Stimulated activated CD8-positive, alpha-beta memory T cell treated with anti-CD3 and anti-CD28 coated beads, Interleukin-4, amount 100 ng/mL, for 1 hour (primary cell): ENCODE measurements at places on chromosomes 12 and 14.
A peak's percentile ranks its signal among the peaks of the same experiment; 100 is the strongest.

DNA sequence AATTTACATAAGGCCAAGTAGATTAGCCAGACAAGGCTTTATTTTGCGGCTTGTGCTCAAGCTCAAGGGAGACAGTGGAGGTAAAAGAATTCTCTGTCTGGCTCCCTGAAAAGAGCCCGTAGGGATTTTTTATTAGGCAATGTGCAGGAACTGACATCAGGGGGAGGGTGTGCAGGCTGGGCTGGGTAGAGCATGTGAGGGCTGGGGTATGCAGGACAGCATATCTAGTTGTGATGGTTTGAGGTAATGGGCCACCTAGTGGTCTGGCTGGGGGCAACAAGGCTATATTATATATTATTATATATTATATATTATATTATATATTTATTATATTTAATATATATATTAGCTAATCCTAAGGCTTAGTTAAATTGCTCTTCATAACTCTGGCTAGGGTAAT, 102.1 kb downstream of the TMEM117 start:
- DNase-seq: no peak

- no peak for DNase-seq
Observed at GRCh38 chr12:131020326-131021153, 66.8 kb downstream of the ADGRD1 start.

DNA sequence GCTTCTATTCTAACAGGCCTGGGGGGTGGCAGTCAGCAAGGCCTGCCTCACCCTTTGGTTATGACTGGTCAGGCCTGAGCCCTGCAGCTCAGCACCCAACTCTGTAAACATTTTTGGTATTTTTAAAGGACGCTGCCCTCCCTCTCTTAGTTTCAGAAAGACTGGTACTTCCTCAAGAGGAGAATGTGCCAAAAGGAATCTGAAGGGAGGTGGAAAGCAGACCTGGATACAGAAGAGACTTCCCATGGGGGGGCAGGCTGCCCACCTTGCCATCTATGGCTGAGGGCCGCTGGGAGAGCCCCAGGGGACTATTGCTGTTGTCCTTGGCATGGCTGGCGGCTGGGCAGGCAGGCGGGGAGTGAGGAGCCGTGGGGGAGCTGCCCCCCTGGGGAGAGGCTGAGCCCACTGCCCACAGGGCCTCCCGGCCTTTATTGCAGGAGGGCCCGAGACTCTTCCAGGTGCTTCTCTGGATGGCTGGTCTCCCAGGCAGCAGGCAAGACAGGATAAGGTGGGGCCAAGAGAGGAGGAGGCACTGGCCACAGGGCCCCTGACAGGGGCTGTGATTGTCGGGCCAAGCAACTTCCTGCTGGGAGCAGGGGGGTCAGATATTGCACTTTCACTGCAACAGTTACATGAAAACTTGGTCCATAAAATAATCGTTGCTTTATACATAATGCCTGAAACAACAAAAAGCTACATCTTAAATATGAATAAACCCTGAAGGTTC, 3.5 kb downstream of the ARL6IP4 start:
- no peak for DNase-seq

DNA sequence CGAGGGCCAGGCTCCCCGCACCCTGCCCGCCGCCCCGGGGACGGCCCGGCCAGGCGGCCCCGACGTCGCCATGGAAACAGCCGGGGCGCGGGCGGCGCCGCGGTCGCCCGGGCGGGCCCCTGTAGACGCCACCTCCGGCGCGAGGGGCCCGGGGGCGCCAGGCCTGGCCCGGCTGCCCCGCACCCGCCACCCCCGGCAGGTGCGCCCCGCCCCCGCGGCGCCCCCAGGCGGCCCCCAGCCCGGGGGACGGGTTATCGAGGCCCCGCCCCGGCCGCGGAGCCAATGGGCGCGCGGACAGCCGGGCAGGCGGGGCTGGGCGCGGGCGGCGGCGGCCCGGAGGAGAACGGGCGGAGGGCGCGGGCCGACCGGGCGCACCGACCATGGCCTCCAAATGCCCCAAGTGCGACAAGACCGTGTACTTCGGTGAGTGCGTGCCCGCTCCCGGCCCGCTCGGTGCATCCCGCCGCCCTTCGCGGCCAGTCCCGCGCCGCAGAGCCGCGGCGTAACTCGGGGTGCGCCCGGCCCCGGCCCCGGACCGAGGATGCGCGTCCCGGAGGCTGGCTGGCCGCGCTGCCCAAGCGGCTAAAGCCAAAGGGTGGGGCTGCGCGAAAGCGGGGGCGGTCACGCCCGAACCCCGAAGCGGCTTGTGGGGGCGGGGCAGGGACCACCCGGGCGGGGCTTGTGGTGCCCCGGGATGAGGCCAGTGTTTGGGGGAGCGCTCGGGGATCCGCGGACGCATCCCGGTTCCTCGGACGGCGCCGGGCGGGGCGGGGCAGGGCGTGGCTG, at the start of gene CRIP2:
TSS of gene CRIP2 (plus strand) at position 339 of the 786 bp plus-strand sequence. CDS start at position 381, 42 bp downstream.
- DNase-seq: no peak

DNA sequence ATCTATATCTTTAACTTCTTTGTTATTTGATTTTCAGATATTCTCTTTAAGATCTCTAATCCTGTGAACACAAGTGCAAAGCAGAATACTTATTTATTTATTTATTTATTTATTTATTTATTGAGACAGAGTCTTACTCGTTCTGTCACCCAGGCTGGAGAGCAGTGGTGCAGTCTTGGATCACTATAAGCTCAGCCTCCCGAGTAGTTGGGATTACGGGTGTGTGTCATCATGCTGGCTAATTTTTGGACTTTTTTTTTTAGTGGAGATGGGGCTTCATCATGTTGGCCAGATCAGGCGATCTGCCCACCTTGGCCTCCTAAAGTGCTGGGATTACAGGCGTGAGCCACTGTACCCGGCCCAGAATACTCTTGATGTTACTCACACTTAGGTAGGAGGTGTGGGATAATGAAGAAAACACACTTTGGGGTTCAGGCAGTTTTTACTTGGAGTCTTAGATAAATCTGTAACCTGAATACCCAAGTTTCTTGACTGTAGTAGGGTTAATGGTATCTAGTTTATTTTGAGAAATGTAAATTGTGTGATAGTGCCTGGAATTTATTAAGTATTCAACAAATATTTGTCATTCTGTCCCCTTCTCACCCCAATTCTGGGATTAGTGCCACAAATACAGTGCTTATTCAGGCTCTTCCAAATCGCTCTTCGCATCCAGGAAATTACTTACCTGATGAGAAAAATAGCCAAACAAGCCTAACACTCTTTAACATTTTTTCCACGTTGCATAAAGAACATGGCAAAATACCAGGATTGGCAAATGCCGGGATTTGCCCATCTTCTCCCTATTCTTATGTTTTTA, 33.0 kb downstream of the METAP2 start:
- no peak for DNase-seq

- no peak for DNase-seq
Observed at GRCh38 chr14:102760496-102761193, 16.6 kb upstream of the TRAF3 start.

- no peak for DNase-seq
Observed at GRCh38 chr12:1842905-1843640, 22.7 kb downstream of the LRTM2 start.

- no peak for DNase-seq
Observed at GRCh38 chr14:94158239-94158883, 15.8 kb upstream of the PPP4R4 start.

GRCh38 chr12:24948757-24949722, at the start of gene BCAT1:
Gene BCAT1 (minus strand): TSS chr12:24949101. CDS start chr12:24948932, 169 bp downstream.
- DNase-seq: peak; percentile 5

DNA sequence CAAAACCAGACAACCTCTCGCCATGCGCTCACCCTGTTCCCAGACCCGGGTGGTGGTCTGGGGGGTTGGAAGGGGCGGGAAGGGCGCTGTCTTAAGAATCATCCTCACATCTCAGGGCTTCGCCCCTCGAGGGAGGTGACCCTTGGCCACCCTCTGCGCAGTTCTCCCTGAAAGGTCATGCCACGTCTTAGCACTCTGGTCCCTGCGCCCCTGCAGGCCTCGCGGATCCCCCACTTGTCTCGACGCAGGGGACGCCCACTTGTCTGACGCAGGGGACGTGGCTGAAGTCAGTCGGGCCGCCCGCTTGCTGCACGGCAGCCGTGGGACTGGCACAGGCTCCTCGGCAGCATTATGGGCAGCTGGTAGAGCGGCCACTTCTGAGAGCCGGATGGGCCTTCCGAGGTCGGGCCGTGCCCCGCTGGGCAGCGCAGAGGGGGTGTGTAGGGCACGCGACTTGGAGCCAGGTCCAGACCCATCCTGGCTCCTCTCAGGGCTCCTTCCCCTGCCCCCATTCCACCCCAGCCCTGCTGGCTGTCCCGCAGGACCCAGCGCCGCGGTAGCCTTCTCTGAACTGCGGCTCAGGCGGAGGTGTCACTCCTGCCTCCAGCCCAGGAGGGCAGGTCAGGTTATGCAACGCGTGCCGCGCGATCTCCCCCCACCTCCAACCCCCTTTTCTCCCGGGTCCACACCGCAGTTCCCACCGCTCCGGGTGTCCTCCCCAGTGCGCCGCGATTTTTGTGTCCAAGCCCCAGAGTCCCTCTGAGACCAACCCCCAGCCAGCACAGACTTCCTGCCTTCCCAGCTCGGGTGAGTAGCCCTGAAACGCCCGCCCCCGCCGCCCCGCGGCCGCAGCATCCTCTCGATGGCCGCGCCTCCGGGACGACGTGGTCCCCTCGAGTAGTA, 40.9 kb upstream of the CAPRIN2 start:
- no peak for DNase-seq

DNA sequence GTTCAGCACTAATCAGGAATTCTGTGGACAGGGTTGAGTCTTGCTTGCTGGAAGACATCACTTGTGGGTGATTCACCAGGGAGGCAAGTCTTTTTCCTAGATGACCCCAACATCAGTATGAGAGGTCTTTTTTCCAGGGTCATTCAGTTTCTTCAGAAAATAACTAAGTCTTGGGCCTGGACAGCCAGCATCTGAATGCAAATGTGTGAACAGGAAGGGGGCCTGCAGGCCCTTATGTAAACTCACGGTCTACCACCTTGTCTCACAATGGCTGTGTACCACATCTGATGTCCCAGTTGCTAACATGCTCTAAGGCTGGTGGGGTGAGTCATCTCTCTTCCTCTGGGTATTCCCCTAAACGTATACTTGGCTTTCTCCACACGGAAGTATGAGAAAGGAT, 79.2 kb downstream of the HECTD4 start:
- DNase-seq: no peak

- no peak for DNase-seq
Observed at GRCh38 chr14:104509673-104510072, 69.9 kb upstream of the C14orf180 start.

DNA sequence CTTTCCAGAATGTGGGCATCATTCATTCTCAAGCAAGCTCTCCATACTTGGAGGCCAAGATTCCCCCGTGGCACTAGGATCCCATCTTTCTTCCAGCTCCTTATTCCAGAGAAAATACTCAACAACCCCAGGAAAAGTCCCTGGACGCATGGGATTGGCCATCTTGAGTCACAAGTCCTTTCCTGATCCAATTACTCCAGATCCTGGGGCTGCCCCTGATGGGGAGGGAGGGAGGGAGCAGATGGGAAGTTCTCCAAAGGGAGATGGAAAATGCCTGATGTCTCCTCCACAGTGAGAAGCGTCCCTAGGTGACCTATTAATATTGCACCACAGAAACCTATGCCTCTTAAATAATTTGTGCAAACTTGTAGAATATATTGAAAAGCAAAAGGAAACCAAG, 12.4 kb upstream of the KCNK13 start:
- DNase-seq: no peak

DNA sequence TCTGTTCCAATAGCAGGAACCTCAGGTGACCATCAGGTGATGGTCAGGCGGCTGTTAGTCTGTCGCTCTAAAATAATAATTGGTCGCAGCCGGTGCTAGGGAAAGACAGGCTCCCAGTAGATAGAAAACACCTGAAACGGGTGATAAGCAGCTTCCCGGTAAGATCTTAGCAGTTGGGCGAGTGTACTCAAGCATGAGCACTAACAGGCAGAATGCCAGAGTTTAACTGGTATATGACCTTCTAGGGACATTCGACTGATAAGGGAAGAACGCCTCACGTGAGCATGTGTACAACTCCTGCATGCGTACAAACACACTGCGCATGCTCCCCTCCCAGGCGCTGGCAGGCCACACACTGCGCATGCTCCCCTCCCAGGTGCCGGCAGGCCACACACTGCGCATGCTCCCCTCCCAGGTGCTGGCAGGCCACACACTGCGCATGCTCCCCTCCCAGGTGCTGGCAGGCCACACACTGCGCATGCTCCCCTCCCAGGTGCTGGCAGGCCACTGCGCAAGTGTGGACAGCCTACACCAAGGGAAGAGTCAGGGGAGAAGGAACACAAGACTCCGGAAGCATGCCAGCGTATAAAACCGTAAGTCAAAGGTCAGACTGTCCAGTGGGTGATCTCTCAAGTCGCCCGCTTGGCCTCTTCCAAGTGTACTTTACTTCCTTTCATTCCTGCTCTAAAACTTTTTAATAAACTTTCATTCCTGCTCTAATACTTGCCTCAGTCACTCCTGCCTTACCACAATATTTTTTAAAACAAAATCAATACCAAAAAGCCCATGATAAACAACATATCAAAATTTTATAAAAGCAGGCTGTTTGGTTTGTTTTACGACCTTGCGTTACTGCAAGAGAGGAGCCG, 24.5 kb downstream of the GPRC5D start:
- DNase-seq: no peak

- no peak for DNase-seq
Observed at GRCh38 chr14:67416810-67417209, 4.8 kb upstream of the PLEK2 start.

- DNase-seq: no peak
Observed at GRCh38 chr14:90924621-90925340, 108.6 kb upstream of the TTC7B start.

DNA sequence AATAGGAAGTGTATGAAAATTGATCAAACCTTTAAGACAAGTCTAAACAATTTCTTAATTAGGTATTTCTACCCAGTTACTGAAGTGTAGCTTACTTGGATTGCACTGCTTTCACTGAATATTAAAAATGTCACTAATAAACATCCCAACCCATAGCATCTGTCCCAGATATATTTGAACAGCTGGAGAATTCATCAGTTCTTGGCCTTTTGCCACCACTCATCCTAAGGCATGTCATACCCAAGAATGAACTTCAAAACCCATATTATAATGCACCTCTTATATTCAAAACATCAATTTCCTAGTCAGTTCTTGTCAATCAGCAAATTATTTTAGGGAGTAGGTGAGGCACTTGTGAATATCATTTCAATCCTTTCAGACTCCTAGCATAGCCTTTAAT, 392.3 kb downstream of the PAWR start:
- no peak for DNase-seq

- no peak for DNase-seq
Observed at GRCh38 chr14:54446161-54446693, 5.1 kb upstream of the CNIH1 start.
